A172 (cell line): ENCODE measurements at places on chromosomes 1 and 21. TPM values are rescaled to one million over a fixed set of nuclear protein-coding genes. Genes with fewer than 3 reads are reported as not detected.
A peak's percentile ranks its signal among the peaks of the same experiment; 100 is the strongest.

DNA sequence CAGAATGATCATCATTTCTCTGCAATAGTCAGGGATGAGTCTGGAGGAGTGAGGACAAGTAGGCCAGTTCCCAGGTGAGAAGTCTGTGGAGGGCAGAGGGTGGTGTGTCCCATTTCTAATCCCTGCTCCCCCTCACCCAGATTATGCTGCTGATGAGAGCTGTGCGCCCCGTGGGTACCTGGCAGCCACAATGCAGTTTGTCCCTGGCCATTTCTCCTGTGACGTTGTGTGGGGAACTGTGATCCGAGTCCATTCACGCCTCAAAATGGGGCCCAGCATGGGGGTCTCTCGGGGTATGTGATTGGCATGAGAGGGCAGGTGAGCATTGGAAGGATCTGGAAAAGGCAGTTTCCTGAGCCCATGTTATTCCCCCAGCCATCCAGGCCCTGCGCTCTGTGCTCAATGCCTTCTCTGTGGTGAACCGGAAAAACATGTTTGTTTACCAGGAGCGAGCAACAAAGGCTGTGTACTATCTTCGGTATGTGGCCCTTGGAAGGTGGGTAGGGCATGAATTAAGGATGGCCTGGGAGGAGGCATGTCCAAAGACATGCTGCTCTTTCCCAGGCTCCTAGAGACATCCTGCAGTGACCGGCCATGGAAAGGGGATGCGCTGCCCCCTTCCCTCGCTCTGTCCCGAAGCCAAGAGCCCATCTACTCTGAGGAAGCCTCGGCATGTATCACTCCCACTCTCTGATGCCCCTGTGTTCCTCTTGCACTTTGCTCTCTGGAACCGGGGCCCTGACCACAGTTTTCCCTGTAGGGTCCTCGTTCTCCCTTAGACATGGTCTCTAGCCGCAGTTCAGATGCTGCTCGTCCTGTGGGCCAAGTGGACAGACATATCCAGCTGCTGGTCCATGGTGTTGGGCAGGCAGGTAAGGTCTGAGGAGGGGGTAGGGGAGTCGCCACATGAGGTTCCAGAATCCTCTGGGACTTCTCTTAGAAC is 16.4 kb downstream of the HYI start:
- DNase-seq = no peak

DNA sequence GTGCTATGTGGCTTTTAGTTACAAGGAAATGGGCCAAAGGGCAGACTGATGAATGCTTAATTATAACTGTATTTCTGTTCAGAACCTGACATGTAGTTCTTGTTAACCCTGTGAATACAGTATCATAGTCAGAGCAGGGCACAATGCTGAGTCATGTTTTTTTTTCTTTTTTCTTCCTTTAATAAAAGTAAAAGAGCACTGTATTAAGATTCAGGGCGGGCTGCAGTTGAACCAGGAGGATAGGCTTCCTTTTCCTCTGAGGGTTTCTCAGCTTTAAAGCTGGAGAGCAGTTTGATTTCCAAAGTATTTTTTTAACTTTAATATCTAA is 8.7 kb downstream of the CLDN8 start:
- no peak for DNase-seq

The QSOX1 gene
- total RNA-seq = 222 and 273 TPM in 2 replicates

- DNase-seq = no peak
Observed at GRCh38 chr1:181174861-181175260, 86.4 kb downstream of the IER5 start.

GRCh38 chr1:183870351-183871077 is 65.6 kb downstream of the RGL1 start:
- peak; percentile 21 for DNase-seq

- DNase-seq = no peak
Observed at GRCh38 chr1:44947774-44948311, 38.6 kb downstream of the EIF2B3 start.

DNA sequence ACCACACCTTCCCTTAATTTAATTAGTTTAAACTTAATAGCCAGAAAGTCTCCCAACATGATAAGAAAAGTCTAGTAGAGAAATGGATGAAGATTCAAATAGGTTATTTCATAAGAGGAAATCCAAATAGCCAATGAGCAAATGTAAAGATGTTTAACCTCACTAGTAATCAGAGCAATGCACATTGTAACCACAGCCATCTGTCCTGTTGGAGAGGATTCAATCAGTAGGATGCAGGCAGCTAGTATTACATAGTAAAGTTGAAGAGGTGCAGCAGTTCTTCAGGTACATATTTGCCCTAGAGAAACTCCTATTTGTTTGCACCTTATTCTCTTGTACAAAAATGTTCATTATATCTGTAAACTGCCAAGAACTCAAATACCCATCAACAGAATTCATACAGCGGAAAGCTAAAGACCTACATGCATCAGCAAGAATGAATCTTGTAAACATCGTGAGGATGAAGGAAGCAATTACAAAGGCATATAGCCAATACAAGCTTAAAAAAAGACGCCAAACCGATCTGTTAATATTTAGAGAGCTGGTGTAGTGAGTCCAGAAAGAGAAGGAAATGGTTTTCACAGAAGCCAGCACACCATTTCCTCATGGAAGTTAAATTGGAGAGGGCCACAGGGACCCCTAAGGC is 27.9 kb downstream of the DIP2A start:
- no peak for DNase-seq
